HFFc6 (cell line): ENCODE measurements at places on chromosomes 1 and 21. TPM values are rescaled to one million over a fixed set of nuclear protein-coding genes. Genes with fewer than 3 reads are reported as not detected.

The MAP1LC3C gene
- 0.25 TPM in 1 of 3 replicates, not detected in the others for total RNA-seq

The TTC34 gene
- total RNA-seq, result 0.09 to 0.18 TPM (median 0.13 TPM) in 3 replicates

The FYB2 gene
- total RNA-seq, result not detected in 3 replicates

The CD1E gene
- not detected in 3 replicates for total RNA-seq

The KRTAP11-1 gene
- total RNA-seq, result not detected in 3 replicates

The UTS2 gene
- not detected in 3 replicates for total RNA-seq

The RBM11 gene
- not detected in 3 replicates for total RNA-seq

The S100A7 gene
- not detected in 3 replicates for total RNA-seq

The CNR2 gene
- not detected in 3 replicates for total RNA-seq

The PLCH2 gene
- total RNA-seq, result 0.08 to 0.34 TPM (median 0.09 TPM) in 3 replicates

The RPRD2 gene
- 24.0 to 25.5 TPM (median 24.3 TPM) in 3 replicates for total RNA-seq
